ENCODE measurements at places on chromosomes 5 and 9.

- DNase-seq, result peak; percentile 6
These were observed 94.2 kb downstream of the AGTPBP1 start for GRCh38 chr9:85647571-85647970.

- DNase-seq, result no peak
These were observed 41.3 kb upstream of the RASGEF1C start for GRCh38 chr5:180250329-180250728.

DNA sequence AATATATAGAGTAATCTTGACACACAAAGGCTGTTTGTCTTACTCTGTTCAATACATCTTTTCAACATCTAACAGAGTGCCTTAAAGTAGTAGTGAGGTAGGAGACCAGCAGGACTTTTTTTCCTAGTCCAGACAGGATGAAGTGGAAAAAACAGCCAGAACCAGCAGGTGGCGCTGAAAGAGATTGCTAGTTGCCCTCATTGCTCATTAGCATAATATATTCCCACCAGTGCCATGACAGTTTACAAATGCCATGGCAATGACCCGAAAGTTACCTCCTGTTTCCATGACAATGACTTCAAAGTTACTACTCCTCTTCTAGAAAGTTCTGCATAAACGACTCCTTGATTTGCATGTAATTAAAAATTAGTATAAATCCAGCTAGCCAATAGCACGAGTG, 387.4 kb downstream of the ACTL7B start:
- peak; percentile 22 for DNase-seq

DNA sequence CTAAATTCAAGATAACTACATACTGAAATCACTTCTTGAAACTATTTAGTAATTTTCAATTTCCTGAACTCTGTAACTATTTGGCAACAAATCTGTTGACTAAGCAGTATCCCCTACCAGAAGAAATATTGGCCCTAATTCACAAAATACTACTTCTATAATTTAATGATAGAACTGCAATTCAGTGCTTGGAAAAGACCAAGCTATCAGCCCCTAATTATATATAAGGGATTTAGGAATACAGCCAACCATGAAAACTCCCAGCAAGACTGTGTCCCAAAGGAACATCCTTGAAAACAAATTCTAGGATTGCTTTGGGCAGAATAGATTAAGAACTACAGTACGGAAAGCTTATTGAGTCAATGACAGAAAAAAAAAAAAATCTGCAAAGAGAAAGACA, 169.2 kb downstream of the RAB3C start:
- no peak for DNase-seq

DNA sequence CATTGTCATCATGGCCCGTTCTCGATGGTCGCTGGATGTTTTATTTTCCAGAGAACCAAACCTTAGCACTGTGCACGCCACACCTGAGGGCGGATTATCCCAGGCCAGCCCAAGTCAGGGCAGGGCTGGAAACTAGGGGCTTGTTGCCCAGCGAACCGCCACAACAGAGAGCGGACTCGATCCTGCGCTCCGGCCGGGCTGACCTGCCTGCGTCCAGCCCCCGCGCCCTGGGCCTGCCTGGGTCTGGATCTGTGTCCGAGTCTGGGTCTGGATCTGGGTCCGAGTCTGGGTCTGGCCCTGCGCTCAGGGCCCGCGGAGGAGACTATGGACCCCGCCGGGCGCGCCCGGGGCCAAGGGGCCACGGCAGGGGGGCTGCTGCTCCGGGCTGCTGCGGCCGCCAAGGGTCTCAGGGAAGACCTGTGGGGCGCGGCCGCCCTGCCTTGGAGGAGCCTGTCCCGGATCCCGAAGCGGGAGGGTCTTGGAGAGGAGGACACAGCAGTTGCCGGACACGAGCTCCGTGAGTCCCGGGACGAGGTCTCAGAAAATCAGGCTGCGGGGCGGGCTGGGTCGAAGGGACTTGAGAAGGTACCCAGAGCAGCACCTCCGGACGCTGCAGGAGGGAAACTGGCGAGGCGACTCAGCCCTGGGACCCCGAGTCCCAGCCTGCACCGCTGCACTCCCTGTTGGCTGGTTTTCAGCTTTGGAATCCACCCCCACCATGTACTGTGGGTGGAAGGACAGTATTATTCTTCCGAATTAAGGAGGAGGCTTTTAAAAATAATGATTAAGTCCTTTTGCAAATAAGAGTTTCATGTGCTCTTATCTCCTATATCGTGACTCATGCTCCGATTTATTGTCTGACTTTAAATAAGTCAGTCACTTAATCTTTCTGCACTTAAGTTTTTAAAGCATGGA, at the start of gene ANKDD1B:
Gene ANKDD1B (plus strand): TSS at position 143 of the 915 bp plus-strand sequence. CDS start 182 bp downstream, at position 325.
- peak; percentile 43 for DNase-seq

- DNase-seq, result no peak
These were observed 1229.8 kb upstream of the WWC1 start for GRCh38 chr5:167061695-167062094.

DNA sequence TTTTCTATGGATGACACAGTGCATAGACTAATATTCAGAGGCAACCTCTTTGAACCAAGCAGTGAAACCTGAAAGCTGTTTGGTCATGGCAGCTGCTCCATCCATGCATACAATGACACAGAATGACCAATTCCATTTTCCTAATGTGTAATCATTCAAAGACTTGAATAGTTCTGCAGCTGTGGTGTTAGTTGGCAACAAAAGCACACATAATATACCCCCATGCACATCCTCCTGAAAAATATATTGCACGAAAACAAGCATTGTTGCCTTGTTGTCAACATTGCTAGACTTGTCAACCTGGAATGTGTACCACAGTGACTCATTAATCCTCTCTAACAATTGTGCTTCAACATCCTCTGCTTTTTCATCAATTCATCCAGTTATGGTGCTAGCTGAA, 71.0 kb upstream of the SEMA6A start:
- no peak for DNase-seq

- DNase-seq, result no peak
These were observed 241.4 kb upstream of the ZNF462 start for GRCh38 chr9:106621313-106622163.

- no peak for DNase-seq
These were observed 48.9 kb downstream of the SLC27A6 start for GRCh38 chr5:129014185-129014584.

GRCh38 chr5:151924564-151925301, at the start of gene GLRA1:
Gene GLRA1 (minus strand): TSS chr5:151924851. CDS start chr5:151924549, 302 bp downstream.
- DNase-seq, result peak; percentile 41

DNA sequence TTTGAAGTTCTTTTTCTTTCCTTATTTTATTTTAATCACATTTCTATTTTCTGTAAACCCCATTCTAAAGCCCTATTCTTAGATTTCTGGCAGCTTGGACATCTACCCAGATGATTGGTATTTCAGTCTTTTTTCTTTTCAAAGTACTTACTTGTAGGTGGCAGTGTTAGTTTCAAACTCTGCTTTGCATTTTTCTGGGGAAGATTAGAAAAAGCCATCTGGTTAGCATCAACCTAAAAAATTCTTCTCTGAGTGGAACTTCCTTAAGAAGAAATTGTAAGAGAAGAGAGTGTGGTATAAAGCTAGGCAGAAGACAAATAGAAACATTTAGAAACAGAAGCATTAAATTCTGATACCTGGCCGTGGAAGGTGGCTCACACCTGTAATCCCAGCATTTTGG, 17.2 kb upstream of the TENT2 start:
- no peak for DNase-seq

- DNase-seq, result peak; percentile 20
These were observed 35.1 kb downstream of the FAM13B start for GRCh38 chr5:137997726-137998213.

- no peak for DNase-seq
These were observed 173.2 kb downstream of the GABRB2 start for GRCh38 chr5:161373345-161373707.

DNA sequence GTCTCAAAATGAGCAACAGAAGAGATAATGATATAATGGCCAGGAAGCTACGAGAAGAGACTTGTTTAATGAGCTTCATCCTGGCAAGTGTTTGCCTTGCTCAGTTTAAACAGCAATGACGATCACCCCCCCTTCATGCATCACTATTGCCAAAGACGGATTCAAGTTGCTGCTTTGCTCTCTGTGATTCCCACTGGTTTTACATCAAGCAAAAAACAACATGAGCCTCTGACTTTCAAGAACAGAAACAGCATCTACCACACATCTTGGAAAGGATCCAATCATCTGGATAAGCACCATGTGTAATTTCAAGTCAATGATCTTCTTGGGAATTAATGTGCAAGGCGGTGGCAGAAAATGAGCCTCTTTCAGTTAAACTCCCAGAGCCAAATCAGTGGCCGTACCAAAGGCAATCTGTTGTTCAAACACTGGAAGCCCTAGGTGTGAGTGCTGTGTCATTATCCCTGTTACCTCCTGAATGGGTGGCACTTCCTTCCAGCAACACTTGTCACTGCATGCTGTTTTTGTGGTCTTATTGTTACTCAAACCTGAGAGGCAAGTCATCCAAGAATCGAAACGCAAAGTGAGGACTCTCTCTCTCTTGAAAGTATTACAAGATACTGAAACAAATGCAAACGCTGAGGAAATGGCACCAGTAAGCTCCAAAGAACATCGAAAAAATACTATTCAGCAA, 72.8 kb downstream of the MED27 start:
- DNase-seq, result peak; percentile 62

GRCh38 chr9:127131871-127132270, 9.4 kb upstream of the ANGPTL2 start:
- DNase-seq, result no peak

- DNase-seq, result no peak
These were observed 167.8 kb downstream of the TRIO start for GRCh38 chr5:14310901-14311300.

- DNase-seq, result no peak
These were observed 115.2 kb upstream of the WWC1 start for GRCh38 chr5:168176251-168176650.

DNA sequence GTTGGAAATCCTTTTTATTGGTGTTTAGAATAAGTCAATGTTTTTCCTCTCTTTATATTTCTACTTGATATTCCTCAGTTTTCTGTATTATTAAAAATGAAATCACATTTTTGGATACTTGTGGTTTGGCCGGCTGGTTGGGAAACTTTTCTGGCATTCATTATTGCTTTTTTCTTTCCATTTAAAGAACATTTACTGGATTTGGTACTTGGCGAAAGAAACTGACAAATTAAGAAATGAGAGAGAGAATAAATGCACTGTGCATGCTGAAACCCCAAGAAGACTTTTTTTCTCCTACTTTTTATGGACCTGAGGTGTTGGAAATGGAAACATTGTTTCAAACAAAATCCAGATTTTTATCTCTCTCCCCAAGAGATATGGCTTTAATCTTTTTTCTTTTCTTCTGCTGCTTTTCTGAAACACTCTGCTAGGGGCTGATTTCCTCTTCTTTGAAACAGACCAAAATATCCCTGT, 128.4 kb downstream of the SNX18 start:
- DNase-seq, result no peak

- no peak for DNase-seq
These were observed 102.9 kb downstream of the MARCHF11 start for GRCh38 chr5:16076657-16077056.

GRCh38 chr9:130043654-130044623, 950 bp upstream of the FNBP1 start:
- DNase-seq, result no peak

- no peak for DNase-seq
These were observed 28.9 kb downstream of the HSPB3 start for GRCh38 chr5:54484219-54484894.

GRCh38 chr5:58629271-58630159, 46.6 kb downstream of the RAB3C start:
- DNase-seq, result no peak

GRCh38 chr5:81232464-81233079, 550 bp upstream of the CKMT2 start:
- no peak for DNase-seq

- peak; percentile 20 for DNase-seq
These were observed 27.7 kb downstream of the PTCD2 start for GRCh38 chr5:72347801-72348308.

DNA sequence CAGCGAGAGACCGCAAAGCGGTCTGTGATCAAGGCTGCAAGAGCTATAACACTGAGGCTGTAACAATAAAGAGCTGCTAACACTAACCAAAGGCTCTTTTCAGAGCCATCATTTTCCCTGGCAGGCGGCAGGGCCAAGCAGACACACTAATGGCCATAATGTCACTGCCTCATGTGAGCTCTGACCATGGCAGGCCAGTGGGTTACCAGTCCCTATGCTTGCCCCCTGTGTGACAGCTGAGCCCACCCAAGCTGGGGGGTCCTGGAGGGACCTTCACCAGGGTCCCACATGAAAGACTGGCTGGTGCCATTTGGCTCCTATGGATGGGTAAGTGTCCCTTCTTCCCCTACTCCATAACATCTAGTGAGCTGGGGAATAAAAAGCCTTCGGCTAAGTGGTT, 29.6 kb upstream of the TESK1 start:
- no peak for DNase-seq

GRCh38 chr5:145497052-145497451, 338.1 kb downstream of the PRELID2 start:
- no peak for DNase-seq

DNA sequence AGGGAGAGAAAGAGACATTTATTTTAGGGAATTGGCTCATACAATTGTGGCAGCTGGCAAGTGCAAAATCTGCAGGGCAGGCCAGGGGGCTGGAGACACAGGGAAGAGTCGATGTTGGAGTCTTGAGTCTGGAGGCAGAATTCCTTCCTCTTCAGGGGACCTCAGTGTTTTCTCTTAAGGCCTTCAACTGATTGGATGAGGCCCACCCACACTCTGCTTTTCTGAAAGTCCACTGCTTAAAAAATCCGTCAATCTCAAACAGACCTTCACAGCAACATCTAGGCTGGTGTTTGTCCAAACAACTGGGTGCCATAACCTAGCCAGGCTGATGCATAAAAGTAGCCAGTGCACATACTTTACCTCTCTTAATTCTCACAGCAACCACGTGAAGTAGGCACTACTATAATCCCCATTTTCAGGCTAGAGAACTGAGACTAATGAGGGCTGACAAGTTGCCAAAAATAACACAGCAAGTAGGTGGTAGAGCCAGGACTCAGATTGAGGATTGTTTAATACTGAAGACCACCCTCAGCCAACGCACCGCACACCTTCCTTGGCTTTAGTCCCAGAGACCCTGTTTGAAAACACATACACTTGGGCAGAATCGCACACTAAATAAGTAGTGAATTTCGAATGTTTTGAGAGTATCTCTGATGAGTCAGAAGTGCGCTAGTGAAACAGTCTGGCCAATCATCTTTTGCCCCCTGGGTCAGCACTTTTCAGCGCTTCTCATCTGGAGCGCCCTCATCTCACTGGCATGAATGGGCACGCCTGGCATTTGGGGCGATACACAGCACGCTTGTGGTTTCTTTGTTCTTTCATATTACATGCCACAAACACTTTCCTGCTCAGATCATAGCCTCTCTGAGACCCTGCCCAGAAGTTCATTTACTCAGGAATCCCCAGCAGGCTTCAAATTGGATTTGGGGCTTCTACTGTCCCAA, 591.4 kb downstream of the CCDC171 start:
- no peak for DNase-seq

GRCh38 chr9:137309368-137310188, 7.5 kb upstream of the NRARP start:
- DNase-seq, result no peak

DNA sequence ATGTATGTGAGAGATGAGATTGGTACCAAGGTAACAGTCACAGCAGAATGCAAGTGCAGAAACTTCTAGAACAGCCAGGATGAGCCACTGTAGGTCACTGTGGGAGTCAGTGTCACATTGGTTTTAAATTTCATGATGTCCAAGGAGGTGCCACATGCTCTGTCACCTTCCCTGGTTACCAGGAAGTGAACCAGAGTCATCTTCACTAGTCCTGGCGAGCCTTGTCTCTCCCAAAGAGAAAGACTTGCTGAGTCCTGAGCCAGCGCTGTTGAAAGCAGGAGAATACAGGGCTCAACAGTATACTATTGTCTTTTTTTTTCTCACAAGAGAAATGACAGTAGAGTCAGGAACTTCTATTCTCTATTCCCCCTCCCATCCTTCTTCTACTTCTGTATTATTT, 615.5 kb downstream of the RAB3C start:
- no peak for DNase-seq

GRCh38 chr5:179309383-179309670, 35.9 kb downstream of the ADAMTS2 start:
- DNase-seq, result no peak
